ENCODE measurements at places on chromosomes 11 and 22.

DNA sequence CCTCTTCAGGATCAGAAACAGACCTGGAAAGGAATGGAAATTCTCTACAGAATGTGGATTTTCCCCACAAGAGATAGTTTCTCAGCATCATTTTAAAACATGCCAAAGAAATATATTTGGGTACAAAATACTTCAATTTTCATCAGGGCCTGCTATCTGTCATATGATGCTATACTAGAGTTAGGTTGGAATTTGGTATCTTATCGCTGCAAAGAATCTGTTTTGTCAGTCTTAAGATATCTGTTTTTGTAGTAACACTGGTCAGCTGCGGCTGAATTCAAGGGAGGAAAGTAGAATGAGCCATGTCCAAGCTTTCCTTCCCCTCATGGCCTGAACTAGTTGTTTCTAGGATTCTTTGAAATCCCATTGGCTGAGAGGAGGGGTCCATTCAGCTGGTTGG, 806.4 kb downstream of the KCNA4 start:
- no peak for DNase-seq

DNA sequence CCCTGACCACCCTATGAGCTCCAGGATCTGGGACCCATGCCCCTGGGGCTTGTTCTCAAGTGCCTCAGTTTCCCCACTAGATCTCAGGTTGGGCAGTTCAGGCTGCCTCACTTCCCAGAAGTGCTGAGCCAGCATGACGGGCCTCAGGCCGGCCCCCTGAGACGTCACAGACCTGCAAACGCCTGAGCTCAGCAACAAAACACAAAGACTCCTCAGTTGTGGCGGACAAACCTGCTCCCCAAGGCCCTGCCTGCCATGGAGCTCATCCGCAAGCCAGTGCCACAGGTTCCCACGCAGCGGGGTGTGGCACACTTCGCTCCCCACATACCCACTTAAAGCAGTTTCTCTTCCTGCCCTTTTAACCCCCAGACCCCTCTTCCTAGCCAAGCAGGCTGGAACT, 45.2 kb downstream of the NECTIN1 start:
- no peak for DNase-seq

DNA sequence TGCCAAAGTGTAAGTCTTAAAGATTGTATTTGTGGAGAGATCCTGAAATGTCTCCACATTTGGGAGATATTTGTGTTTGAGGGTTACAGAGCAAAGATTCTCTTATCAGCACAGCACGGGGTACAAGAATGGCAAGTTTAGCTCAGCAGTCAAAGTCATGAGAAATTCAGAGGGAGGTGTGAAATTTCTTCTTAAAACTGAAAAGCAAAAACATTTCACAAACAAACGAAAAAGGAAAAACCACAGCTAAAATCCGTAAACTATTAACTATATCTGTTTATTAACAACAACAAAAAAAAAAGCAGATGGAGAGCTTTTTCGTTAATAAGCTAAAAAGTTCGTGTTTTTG, 40.9 kb upstream of the ETS1 start:
- DNase-seq = no peak

GRCh38 chr11:9756461-9756860, 92.6 kb downstream of the SWAP70 start:
- no peak for DNase-seq

DNA sequence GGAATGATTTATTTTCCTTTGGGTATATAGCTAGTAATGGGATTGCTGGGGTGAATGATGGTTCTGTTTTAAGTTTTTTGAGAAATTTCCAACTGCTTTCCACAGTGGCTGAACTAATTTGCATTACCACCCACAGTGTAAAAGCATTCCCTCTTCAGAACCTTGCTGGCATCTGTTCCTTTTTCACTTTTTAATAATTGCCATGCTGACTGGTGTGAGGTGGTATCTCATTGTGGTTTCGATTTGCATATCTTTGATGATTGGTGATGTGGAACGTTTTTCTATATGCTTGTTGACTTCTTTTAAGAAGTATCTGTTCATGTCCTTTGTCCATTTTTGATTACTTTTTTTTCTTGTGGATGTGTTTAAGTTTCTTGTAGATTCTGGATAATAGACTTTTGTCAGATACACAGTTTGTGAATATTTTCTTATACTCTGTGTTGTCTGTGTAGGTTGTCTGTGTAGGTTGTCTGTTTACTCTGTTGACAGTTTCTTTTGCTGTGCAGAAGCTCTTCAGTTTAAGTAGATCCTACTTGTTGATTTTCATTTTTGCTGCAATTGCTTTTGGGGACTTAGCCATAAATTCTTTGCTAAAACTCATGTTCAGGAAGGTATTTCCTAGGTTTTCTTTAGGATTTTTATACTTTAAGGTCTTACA, 291.8 kb upstream of the DDI1 start:
- DNase-seq = no peak

- DNase-seq = no peak
These were observed 649 bp downstream of the TMEM25 start for GRCh38 chr11:118531597-118532084.

DNA sequence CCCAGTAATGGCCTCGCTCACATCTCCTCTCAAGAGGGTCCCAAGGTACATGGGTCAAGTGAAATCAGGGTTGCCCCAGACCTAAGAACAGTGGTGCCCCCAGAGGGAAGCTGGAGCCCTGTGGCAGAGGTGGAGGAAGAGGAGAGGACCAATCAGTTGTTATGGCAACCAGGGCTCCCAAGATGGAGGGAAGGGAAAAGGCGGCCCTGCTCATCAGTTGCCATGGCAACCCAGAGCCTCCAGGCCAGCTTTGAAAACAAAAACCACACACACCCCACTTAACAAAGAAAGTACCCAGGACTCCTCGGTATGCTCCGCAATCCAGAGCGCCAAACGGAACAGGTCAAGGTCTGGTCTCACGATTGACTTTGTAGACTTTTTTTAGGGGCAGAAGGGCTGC, 53.5 kb upstream of the SLC35C1 start:
- DNase-seq = no peak

- DNase-seq = no peak
These were observed 1.8 kb downstream of the SLC25A1 start for GRCh38 chr22:19176732-19177131.

DNA sequence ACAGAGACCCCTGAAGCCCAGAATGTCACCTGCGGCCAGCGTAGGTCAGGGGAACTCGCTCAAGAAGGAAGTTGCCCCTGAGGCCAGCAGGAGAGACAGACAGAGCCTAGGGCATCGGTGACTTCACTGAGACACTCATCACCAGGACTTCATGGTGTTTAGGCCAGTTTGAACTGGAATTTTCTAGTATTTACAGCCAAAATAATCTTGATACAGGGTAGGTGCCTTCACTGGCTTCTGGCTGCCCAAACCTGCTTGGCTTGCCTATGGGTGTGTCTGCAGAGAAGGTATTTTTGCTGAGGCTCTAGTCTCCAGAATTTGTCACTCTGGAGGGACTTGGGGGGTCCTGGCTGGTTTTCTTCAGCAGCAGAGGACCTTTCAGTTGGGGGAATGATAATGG, 86.6 kb downstream of the FBXO7 start:
- DNase-seq = no peak

DNA sequence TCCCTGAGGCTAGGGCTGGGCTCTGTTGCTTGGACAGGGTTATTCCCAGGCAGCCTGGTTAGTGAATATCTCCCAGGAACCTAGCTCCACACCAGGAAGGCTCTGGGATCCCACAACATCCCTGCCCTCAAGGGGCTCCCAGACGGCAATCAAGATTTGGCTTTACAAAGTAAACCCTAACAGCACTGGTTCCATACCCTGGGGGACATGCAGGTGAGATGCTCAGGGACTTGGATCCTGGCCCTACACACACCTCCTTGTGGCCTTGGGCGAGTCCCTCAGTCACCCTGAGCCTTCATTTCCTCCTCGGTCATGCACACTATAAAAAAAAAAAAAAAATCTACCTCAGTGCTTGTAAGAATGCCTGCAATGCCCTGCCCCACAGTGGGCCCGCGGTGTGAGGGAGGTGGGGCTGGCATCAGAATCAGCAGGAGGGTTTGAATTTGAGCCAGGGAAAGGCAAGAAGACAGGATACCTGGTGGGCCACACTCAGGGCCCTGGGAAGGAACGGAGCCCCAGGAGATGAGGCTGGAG, 86.3 kb downstream of the MORC2 start:
- peak; percentile 15 for DNase-seq

- peak; percentile 85 for DNase-seq
These were observed 41.7 kb downstream of the THAP12 start for GRCh38 chr11:76339221-76339620.

DNA sequence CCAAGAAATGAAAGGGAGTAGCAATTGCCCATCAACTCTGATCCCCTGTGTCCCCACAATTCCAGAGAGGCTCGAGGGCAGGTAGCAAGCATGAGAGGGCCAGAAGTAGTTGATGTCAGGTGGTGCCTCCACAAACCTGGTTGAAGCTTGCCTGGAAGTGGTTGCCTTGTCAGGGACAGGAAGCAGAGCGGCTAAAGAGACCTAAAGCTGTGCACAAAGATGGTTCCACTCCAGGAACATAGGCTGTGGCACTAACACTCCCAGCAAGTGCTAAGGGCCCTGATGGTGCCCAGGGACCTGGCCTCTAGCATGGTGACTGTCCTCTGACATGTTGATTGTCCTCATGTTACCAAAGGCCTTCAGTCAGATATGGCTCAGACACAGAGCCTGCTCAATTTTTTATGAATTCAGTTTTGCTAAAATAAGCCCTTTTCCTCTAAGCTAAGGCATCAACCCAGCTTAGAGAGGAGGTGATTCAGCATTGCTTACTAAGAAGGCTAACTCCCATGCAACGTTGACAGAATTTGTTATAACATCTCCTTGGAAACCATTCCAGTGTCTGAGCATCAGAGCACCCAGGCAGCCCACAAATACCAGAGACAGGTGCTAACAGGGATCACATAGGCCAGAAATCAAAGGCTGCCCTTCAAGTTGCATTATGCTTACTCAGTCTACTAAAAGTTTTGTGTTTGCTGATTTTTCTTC, 196.3 kb upstream of the ARHGAP20 start:
- no peak for DNase-seq

DNA sequence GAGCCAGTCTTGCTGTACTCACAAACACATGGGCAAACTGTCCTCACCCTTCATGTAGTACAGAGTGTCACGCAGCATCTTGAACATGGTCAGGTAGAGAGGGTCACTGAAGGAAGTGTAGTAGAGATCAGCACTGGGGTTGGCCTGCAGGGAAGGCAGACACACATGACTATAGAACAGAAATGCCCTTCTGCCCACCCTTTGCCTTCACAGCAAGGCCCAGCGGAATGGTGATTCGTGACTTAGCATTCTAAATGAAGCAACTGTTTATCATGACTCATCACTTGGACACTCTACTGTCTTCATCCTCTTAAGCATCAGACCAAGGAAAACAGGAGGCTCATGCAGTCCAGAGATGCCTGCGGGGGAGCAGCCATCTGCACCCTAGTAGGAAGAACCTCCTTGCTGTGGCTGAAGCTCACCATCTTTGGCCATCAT, 33.4 kb downstream of the SERPIND1 start:
- DNase-seq = no peak

DNA sequence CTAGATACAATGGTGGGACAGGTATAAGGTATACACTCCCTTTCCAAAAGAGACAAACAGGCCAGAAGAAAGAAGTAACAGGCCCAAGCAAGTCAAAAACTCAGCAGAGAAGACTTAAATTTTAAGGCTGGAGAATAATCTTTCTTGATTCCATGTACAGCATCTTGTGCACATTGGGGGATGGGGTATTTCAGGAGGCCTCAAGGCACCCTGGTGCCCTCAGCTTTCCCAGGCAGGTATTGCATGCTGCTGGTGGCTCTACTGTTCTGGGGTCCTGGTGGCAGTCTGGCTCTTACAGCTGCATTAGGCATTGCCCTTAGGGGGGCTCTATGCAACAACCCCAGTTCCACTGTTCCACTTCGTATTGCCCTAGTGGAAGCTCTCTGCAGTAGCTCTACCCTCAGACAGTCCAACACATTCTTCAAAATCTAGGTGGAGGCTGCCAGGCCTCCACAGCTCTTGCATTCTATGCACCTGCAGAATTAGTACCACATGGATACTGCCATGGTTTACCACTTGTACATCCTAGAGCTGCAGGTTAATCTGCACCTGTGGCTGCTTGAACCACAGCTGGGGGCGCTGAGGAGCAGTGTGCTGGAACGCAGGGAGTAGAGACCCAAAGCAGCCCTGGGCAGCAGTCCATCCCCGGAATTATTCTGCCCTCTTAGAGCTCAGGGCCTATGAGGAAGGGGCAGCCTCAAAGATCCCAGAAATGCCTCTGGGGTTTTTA, 4.2 kb upstream of the CTSC start:
- DNase-seq = no peak

GRCh38 chr22:22111267-22111751, 128.7 kb upstream of the TOP3B start:
- DNase-seq = no peak

DNA sequence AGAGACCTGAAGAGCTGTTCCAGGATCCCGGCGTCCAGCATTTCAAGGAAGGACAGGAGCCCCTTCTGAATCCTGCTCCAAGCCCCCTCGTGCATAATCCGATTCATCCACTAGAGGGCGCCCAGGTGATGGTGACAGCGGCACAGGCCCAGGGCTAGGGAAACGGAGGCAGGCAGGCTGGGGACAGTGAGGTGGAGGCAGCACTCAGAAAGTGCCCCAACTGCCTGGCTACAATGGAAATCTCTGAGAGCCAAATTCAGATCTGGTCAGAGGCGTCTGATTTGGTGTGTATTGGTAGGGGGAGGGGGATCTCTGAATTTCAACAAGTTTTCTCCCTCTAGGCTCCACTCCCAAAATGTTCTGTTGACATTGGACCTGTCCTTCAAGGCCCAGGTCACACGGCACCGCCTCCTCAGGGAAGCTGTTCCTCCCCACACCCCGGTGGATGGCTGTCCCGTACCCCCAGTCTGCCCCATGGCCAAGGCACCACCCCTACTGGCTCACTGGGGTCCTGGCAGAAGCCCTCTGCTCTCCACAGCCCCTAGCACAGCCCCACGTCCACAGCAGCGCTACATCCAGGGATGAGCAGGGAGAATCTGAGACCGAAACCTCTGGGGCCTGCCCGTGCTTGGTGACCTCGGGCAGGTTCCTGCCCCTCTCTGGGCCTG, 142.9 kb downstream of the CRYBB2 start:
- DNase-seq = peak; percentile 82

DNA sequence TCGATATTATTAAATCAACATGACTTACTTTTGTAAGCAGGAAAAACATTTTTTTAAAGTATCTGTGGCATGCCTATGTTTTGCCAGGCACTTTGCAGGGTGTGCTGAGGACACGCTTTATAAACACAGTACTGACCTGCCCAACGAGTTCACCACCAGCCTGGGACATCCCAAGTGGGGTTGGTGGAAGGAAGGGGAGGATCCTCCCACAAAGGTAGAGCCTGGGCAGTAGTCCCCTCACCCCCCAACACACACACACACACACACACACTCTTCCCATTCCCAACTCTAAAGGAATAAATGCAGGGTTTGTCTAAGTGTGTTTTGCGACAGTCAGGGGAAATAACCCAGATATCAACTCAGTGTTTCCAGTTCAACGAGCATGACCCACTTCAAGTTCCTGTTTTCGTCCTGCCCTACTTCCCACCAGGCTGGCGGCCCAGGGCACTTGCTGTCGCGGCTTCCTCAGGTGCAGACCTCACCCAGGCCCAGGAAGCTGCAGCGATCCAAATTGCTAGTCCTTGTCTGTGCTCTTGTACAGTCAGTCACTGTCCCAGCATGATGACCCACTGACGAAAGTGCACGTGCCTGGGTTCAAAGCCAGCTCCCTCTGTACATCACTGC, 3.1 kb downstream of the CERK start:
- no peak for DNase-seq

All from right forelimb (tissue), 1 donor.